NCI-H2029 (cell line): ENCODE measurements at places on chromosomes 3 and 15.

DNA sequence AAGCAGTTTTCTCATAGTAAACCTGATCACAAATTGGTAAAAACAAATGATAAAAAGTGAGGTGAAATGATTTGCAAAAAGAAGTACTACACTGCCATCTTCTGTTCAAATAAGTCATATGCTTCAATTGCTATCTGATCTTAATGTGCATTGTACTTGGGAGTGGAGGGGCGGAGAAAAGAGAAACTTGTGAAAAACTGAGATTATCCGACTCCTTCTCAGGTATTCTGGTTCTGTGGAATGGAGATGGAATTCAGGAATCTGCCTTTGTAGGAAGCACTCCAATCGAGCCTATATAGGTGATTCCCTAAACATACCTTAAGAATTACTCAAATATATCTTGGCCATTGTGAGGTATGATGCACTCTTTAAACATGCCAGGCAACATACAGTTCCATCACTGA lies 180.6 kb downstream of the CHL1 start:
- DNase-seq: peak; percentile 14

GRCh38 chr15:37111427-37111717 lies 11.0 kb upstream of the MEIS2 start:
- no peak for DNase-seq

- DNase-seq: no peak
These were observed 15.7 kb upstream of the CNBP start for GRCh38 chr3:129199366-129199765.

GRCh38 chr3:22745321-22745720 lies 457.8 kb upstream of the UBE2E2 start:
- no peak for DNase-seq

- DNase-seq: no peak
These were observed 20.3 kb downstream of the BBS4 start for GRCh38 chr15:72706266-72706665.

- no peak for DNase-seq
These were observed 79.3 kb upstream of the SKOR1 start for GRCh38 chr15:67746022-67746421.

GRCh38 chr15:48754011-48754410 lies 56.9 kb downstream of the CEP152 start:
- no peak for DNase-seq

- no peak for DNase-seq
These were observed 39.0 kb downstream of the PGPEP1L start for GRCh38 chr15:98968576-98968975.

DNA sequence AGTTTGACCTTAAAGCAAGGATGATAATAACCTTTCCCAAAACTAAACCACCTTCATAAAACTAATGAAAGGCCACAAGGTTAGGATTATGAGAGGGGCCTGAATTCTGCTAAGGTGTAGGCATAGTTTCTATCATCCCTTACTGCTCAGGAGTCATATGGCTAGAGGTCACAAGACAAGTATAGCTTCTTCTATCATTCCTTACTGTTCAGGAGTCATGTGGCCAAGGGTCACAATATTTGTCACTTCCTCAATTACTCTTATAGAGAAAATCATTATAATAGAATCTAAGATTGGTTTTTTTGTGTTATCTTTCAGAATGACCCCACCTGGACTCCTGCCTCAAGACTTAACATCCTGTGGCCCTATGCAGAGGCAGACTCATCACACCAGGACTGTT lies 36.6 kb downstream of the HERC1 start:
- no peak for DNase-seq

DNA sequence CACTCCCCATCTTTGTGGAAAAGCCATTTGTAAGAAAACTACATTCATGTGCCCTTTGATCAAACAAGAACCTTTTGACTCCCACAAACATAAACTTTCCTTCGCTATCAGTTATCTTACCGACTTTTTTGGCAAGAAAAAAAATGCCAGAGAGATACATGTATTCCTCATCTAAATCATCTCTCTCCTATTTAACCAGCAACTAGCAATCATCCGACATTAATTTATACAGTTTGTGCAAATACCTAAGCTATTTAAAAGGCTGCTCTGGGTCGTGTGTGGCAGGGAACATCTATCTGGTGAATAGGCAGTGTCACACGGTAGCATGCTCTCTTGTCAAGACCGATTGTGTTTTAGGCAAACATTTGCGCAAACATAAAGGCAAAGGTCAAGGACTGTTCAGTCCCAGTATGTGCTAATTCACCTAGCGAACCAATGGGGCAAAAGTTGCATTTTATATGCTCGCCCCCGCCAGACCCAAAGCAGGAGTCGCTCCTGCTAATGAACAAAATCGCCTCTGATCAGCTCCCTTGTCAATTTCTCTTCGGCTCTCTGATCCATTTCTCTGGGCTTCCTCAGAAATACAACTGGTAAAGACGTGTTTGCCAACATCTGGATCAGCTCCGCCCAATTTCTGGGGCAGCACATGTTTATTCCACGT lies 37.7 kb downstream of the ZIC4 start:
- no peak for DNase-seq

- DNase-seq: no peak
These were observed 176.2 kb downstream of the AKAP13 start for GRCh38 chr15:85556618-85556895.

DNA sequence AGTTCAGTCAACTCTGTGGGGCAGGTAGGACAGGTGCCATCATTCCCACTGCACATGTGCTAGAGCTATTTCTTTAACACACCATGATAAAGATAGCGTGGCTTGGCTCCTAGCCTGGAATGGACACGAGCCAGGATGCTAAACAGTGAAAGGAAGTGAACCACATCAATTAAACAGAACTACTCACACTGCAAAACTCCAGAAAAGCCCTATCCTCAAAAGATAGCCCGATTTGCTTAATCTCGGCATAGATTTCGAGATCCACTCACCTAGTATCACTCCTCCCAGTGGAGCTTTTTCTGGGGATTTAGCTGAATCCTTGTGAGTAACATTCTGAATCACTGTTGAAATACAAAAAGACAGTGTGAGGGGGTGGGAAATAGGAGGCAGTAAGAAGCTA lies 118.0 kb downstream of the ABI3BP start:
- peak; percentile 1 for DNase-seq
